ENCODE measurements at places on chromosomes 3 and 15.

- no peak for DNase-seq
These were observed 60.5 kb upstream of the ARRDC4 start for GRCh38 chr15:97899981-97900380.

DNA sequence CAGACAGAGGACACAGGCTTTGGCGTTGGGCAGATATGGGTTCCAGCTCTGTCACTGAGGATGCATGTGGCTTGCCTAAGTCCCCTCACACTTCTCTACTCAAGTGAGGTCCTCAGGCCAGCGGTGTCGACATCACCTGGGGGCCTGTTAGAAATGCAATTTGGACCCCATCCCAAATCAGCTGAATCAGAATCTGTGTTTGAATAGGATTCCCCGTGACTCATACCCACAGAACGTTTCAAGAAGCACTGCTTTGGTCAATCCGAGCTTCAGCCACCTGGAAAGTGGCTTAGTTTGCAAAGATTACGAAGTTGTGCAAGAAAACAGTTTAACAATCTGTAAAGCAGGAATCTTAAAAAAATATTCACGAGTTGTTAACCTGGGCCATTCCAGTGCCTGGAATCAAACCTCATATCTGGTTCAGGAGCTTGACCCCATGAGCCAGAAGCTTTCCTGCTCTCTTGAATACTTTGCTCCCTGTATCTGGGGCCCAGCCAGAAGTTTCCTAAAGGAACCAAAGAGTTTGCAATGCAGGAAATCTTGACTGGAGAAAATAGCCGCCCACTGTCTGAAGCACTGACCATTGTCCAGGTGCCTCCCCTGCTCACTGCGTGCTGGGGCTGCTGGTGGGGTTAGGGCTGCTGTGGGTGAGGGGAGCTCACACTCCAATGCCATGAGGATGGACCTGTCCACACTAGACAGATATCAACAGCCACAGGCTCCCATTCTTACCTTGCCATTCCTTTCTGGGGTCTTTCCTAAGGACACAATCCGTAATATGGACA, 208.5 kb upstream of the LINGO1 start:
- DNase-seq, result no peak

- DNase-seq, result no peak
These were observed 4.2 kb upstream of the LRIG1 start for GRCh38 chr3:66504850-66505641.

GRCh38 chr3:110679285-110679684, 392.3 kb upstream of the NECTIN3 start:
- no peak for DNase-seq

GRCh38 chr3:186826410-186826975, 16.0 kb upstream of the ADIPOQ start:
- DNase-seq, result no peak

DNA sequence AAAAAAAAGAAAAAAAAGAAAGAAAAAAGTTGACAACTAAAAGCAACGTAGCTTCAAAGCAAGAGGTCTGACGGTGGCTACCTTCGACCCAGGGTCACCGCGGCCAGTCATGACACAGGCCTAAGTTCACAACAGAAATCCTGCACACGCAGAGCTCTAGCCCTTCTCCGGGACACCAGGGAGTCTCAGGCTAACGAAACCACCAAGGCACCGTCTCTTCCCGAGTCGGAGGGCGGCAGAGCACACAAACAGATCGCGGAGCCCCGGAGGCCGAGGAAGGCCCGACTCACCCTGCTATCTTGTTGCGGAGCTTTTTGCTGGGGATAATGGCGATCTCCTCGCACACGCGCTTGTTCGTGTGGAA, 584 bp downstream of the RPS17 start:
- no peak for DNase-seq

DNA sequence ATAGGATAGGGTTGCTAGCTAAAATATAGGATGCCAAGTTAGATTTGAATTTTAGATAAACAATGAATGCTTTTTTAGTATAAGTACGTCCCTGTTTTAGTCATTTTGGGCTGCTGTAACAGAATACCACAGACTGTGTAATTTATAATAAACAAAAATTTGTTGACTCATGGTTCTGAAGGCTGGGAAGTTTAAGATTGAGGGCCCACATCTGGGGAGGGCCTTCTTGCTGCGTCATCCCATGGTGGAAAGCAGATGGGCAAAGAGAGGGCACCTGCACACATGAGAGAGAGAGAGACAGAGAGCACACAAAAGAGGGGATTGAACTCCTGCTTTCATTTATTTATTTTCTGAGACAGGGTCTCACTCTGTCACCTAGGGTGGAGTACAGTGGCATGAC, 246.5 kb downstream of the EPHB1 start:
- no peak for DNase-seq

GRCh38 chr15:68447209-68447608, 15.2 kb upstream of the ITGA11 start:
- no peak for DNase-seq

DNA sequence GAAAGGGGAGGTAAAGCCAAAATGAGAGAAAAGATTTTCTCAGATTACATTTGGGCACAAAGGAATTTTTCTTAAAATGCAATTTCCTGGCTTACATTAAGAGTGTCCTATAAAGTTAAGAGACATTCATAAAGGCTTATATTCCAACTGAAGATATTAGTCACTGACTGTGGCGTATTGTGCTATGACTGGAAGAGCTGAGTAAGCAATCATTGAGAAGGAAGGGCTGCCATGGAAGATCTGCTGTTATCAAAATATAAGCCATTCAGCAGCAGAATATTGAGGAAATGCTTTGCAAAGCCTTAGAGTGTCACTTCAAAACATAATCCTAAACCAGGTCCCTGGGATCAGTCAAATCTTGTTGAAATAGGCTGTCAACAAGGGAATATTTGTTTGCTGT, 593.9 kb downstream of the TUSC7 start:
- DNase-seq, result no peak

- no peak for DNase-seq
These were observed 94.7 kb upstream of the TGFBR2 start for GRCh38 chr3:30511524-30512251.

DNA sequence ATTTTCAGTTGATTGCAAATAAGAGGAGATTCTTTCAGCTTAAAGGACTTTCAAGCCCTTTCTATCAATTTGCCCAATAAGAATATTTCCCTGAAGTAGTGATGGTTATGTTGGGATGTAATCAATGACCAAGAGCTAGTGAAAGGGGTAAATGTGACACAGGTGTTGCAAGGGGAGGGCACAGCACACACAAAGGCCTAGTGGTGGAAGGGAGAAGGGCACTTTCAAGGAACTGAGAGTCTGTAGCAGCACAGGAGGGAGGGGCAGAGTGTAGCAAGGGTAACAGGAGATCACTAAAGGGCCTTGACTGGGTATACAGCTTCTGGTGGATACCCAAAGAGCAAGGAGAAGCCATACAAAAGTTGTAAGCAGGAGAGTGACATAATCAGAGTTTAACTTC, 217.8 kb upstream of the ARHGEF26 start:
- no peak for DNase-seq

DNA sequence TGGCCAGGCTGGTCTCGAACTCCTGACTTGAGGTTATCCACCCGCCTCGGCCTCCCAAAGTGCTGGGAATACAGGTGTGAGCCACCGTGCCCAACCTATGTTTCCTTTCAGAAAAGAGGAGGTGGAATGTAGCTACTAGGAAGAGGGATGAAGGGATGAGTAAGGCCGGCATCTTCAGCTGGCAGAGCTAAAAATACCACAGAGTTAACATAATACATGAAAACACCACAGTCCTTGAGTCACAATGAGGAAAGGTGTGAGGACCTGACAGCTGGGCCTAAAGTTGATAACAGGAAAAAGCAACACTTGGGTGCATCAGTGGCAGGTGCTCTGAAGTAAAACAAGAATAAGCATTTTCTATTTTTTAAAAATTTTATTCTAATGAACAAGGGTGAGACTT, 392.2 kb downstream of the DIPK2A start:
- DNase-seq, result no peak

DNA sequence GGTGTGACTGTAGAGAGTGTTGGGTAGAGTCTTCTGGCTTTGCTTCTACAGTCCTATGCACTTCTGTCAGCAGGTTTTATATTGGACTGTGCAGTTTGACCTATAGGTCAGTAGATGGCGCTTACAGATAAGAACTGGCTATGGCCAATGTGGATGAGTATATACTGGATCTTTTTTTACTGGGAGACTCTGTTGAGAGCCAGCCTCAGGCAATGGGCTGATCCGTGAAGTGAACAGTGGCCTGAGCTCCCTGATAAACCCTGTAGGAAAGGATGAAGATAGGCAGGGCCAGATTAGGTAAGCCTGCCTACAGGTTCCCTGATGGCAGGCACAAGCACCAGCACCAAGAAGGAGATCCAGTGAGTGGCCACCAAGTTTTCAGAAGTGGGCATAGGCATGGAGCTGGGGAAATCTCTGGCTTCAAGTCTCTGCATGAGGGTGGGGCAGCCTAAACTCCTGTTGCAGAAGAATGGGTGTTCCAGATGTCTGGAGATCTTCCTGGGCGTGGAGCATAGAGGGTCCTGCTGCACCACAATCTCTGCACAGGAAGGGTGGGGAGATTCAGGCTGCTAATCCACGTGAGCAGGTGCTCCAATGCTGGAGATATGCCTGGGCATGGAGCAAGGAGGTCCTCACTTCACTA, 326.0 kb upstream of the SGO1 start:
- DNase-seq, result peak; percentile 30

GRCh38 chr3:65778968-65779367, 259.8 kb downstream of the MAGI1 start:
- DNase-seq, result no peak

GRCh38 chr15:67768313-67768977, 56.9 kb upstream of the SKOR1 start:
- DNase-seq, result no peak

- DNase-seq, result no peak
These were observed 55.0 kb downstream of the GLB1 start for GRCh38 chr3:33041909-33042308.

DNA sequence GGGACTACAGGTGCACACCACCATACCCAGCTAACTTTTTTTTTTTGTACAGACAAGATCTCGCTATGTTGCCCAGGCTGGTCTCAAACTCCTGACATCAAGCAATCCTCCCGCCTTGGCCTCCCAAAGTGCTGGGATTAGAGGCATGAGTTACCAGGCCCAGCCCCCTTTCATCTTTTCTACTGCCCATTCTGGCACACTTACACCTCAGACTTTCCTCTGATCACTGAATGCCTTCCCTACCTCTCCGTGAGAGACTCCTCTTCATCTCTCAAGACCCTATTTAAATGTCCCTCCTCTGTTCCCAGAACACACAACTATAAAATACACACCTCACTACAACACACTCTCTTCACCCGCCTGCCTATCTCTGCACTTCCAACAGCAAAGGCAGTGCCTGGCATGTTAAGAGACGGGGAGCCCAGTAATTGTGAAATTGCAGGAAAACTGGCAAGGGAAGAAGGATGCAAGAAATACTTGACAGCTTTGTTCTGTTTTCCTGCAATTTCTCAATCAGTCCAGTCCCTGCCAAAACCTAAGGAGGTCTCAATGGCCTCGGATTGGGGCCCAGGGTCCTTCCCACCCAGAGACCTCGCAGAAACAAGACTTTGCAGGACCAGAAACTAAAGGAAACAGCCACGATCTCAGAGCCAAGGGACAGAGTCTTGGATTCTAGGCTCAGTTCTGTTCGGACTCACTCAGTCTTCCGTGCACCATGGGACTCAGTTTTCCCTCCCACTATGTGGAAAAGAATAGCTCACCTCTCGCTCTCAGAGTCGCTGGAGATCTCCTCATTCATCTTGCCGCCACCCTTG, 849 bp downstream of the RRP9 start:
- no peak for DNase-seq

DNA sequence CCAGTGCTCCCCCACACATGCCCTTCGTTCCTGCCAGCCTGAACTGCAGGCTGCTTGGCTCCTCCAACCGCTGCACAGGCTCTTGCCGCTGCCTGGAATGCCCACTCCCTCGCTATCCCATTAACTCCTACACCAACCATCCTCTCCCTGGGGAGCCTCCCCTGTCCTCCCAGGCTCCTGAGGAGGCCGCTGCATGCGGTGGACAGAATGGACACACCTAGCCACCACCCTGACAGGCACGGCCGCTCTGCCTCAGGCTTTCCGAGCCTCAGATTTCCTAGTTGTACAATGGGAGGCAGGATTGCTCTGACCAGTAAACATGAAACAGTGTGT, 2.3 kb downstream of the PLXNB1 start:
- no peak for DNase-seq

- DNase-seq, result no peak
These were observed 4.0 kb downstream of the VILL start for GRCh38 chr3:37994639-37994972.

DNA sequence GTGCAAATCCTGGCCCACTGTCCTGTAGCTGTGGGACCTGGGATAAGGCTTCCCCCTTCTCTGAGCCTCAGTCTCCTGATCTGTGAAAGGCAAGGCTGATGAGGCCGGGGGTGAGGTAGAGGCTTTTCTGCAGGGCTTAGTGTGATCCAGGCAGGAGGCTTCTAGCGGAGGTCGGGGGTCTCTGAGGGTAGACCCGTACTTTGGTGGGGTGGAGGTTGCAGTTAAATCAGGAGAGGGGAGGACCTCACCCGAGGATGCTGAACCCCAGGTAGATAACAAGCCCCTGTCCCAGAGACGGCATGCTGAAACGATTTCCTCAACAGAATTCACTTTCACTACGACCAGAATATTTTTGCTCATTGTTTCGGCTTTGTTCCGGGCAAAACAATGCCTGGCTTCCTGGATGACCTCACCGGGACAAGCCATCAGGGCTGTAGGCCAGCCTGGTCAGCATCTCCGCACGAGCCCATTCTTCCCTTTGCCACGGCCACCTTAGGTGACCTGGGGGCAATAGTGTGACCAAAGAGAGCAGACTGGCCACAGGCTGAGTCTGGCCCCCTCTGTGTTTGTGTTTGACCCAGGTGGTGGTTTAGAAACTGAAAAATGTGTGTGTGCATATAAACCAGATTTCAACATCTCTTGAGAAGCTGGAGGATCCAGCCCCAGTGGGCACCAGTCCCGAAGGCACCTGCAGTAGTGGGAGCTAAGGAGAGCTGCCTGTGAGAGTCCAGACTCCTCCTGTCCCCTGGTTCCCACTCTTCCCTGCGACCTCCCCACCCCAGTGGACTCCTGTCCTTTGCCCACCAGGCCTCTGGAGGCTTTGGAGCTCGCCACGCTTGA, 33.0 kb downstream of the SLC6A6 start:
- no peak for DNase-seq

DNA sequence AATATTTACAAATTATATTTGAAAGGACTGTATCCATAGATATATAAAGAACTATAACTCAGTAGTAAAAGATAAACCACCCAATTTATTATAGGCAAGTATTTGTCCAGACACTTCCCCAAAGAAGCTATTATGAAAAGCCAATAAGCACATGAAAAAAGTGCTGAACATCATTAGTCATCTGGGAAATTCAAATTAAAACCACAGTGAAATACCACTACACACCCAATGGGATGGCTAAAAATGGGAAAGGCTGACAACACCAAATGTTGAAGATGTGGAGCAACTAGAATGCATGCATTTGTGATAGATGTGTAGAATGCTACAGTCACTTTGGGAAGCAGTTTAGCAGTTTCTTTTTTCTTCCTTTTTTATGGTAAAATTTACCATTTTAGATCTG, 147.0 kb downstream of the PDE8A start:
- no peak for DNase-seq

DNA sequence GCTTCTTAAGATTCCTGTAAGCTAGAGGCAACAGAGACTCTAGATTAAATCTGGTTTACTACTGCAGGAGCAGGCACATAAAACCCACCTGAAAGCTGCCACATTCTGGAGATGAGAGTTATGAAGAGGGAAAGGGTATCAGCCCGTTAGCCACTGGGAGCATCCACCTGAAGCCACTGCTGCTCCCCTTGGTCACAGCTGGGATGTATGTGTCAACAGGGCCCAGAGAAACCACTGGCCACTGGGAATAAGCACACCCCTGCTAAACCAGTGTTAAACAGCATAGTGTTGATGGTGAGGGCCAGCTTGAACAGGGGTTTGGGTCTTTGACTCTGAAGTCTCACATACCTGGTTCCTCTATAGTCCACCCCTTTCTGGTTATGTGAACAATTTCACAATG, 10.9 kb downstream of the SLCO2A1 start:
- DNase-seq, result no peak

Data from NCI-H1694 treated with DMSO at 0.1 percent for 48 hours (cell line).